ENCODE measurements at places on chromosomes 13 and 19.

GRCh38 chr19:5667751-5668271, 12.5 kb downstream of the MICOS13 start:
- ATAC-seq: no peak

- ATAC-seq: no peak
Measured at GRCh38 chr13:72004784-72005374, 137.9 kb upstream of the DACH1 start.

GRCh38 chr13:92355213-92355612, 871.4 kb upstream of the GPC6 start:
- ATAC-seq: no peak

- no peak for ATAC-seq
Measured at GRCh38 chr13:32642316-32642715, 56.1 kb downstream of the PDS5B start.

GRCh38 chr13:24788538-24788937, 24.6 kb downstream of the RNF17 start:
- ATAC-seq: no peak

DNA sequence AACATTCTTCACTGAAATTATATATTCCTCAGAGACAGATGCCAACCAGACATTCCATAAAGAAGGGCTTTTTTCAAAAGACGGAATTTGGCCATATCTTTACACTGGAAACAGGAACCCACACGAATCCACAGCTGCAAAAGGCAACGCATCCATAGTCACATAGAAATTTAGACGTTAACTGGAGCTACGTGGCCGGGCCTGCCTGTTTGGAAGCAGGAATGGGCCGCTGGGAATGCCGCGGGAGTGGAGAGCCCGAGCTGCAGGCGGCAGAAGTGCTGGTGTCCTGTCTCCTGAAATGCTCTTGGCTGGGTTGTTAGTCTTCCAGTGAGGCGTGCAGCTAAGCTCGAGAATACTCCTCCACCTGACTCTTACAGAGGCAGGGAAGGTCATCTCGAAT, 122.2 kb downstream of the KL start:
- ATAC-seq: no peak

DNA sequence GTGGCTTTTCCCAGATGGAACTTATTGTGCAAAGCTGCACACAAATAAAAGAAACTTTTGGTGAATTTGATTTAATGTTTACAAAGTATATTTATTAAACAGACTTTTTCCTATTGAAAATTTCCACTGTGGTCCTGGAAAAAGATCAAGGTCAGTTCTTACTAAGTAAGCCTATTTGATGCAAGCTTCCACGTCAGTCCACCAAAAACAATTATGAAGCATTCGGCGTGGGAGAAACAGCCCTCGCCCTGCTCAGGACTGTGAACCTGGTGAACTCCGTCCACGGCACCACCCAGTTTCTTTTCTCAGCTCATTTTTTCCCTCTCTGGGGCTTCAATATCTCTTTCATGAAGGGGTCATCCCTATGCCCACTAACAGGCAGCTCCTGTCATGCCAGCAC, 149.8 kb downstream of the EFNB2 start:
- ATAC-seq: no peak

GRCh38 chr13:47420568-47420967, 523.7 kb upstream of the HTR2A start:
- no peak for ATAC-seq

GRCh38 chr19:10505583-10506229, 2.5 kb upstream of the KEAP1 start:
- ATAC-seq: no peak

GRCh38 chr19:18940769-18941627, at the start of gene HOMER3:
Gene HOMER3, minus strand, starts transcription at chr19:18941217. Its CDS starts 2,235 bp downstream, at chr19:18938982.
- peak; percentile 86 for ATAC-seq

GRCh38 chr13:71316792-71317363, 550.1 kb downstream of the DACH1 start:
- no peak for ATAC-seq

GRCh38 chr13:91280801-91281200, 66.7 kb upstream of the MIR17HG start:
- ATAC-seq: no peak

- ATAC-seq: peak; percentile 89
Measured at GRCh38 chr13:24053519-24054251, 106.8 kb upstream of the SPATA13 start.

DNA sequence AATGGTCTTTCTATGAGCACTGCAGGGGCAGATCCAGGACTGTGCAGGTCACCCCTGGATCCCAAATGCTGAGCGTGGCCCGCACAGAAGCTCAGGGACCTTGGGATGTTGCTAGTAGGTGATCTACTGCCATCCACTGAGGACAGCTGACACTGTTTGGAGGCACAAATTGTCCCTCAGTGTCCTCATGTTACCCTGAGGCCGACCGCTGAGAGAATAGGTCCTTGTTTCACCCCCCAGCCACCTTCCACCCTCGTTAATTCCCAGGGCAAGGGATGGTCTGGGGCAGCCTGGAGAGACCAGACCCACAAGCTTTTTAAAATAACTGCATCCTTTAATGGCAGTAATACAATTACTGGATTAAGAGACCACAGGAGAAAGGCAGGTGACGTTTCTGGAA, 15.4 kb upstream of the TMEM160 start:
- no peak for ATAC-seq

DNA sequence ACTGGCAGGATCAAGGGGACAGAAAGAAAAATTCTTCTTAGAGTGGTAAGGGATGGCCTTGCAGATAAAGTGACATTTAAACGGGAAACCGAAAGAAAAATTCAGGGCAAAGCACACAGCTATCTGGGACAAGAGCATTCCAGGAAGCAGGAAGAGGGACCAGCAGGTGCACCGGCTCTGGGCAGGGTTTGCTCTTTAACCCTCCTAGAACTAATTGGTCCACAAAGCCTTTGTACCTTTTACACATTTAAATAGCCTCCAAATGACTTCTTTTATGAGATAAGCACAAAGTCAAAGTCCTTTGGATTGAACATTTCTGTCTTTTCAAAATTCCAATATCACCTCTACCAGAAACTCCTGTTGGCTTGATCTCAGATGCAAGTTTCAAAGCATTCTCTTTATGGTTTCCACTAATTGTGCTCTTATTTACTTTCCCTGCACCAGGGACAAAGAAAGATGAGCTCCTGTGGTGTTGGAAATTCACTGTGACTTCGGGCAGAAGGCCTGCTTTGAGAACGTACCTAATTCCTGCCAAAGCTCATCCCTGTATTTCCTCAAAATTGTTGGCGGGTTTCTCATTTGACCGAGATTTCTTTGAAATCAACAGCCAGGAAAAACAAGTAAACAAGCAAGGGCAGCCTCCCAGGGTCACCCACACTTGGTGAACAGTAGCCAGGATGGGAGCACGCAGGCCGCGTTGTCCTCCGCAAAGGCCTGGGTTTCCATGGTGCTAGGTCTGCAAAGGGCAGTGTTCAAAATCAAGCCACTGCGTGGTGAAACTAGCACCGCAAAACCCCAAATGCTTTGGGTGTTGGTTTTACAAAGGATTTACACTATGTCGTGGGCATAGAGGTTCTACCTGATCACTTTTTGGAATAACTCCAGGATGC, 98.6 kb downstream of the IRS2 start:
- ATAC-seq: no peak

- no peak for ATAC-seq
Measured at GRCh38 chr19:1970003-1970805, 29.2 kb downstream of the CSNK1G2 start.

- ATAC-seq: no peak
Measured at GRCh38 chr19:38731654-38732301, 12.5 kb downstream of the CAPN12 start.

DNA sequence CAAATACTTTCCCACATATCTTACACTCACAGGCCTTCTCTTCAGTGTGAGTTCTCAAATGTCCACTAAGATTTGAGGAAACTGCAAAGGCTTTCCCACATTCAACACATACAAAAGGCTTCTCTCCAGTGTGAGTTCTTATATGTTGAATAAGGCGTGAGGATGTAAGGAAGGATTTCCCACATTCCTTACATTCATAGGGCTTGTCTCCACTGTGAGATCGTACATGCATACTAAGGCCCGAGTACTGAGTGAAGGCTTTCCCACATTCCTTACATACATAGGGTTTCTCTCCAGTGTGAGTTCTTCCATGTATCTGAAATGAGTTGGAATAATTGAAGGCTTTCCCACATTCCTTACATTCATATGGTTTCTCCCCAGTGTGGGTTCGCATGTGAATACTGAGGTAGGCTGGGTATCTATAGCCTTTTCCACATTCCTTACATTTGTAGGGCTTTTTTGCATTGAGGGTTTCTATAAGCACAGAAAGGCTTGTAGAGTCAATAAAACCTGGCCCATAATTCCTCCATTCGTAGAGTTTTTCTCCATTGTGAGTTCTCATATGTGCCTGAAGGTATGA, 9.6 kb downstream of the ZNF426 start:
- ATAC-seq: no peak

- no peak for ATAC-seq
Measured at GRCh38 chr13:96746886-96747285, 247.4 kb downstream of the OXGR1 start.

- ATAC-seq: no peak
Measured at GRCh38 chr13:39159393-39159792, 121.1 kb downstream of the NHLRC3 start.

DNA sequence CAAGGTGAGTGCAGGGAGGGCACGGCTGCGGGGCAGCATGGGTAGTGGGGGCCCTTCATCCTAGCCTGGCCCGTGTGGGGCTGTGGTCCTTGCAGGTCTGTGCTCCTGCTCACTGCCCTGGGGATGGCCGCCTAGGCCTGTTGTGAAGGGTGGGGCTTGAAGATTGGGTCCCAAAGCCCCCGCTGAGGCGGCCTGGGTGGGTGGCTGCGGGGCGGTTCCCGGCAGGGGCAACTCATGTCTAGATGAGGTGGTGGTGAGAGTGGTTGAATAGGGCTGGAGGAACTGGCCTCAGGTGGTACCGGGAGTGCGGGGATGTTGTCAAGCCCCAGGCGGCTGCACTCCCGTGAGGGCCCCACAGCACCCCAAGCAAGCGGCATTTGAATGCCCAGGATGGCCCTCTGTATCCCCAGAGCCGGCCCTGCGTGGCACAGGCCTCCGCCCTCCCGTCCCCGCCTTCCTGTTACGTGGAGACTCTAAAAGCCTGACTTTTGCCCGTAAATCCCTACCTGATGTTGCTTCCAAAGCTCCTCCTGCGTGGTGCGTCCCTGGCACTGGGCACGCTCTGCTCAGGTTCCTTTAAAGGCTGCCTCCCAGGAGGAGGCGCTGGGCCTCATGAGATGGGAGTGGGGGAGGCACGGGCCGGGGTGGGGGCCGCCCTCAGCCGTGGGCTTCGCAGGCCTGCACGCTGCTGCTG, 15.0 kb downstream of the SPPL2B start:
- ATAC-seq: peak; percentile 13

- ATAC-seq: peak; percentile 55
Measured at GRCh38 chr19:10388957-10389356, 8.6 kb upstream of the TYK2 start.

GRCh38 chr13:102911336-102911735, 65.5 kb downstream of the ERCC5 start:
- no peak for ATAC-seq

- no peak for ATAC-seq
Measured at GRCh38 chr19:8585894-8586750, 8.9 kb upstream of the MYO1F start.

GRCh38 chr19:46056536-46056935, 15.7 kb upstream of the IGFL4 start:
- ATAC-seq: no peak

DNA sequence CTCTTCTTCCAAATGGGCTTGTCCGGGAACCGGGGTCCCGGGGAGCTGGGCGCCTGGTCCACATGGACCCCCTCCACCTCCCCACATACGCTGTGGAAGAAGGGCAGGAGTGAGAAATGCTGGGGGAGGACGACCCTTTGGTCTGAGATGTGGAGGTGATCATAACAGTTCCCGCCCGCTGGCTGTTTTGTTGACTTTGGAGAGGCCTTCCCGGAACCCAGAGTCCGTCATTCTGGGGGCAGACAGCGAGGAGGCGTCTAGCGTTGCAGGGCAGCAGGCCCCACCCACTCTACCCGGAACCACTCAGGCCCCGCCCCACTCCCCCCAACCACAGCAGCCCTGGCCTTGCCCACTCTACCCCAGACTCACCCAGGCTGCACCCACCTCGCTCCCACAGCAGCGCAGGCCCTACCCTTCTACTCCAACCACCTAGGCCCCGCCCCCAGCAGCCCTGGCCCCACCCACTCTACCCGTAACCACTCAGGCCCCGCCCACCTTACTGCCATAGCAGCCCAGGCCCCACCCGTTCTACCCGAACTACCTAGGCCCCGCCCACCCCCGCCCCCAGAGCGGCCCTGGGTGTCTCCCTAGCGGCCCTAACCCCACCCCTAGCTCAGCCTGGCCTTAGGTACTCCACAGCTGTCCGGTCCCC, 7.1 kb downstream of the GPR108 start:
- ATAC-seq: peak; percentile 24

DNA sequence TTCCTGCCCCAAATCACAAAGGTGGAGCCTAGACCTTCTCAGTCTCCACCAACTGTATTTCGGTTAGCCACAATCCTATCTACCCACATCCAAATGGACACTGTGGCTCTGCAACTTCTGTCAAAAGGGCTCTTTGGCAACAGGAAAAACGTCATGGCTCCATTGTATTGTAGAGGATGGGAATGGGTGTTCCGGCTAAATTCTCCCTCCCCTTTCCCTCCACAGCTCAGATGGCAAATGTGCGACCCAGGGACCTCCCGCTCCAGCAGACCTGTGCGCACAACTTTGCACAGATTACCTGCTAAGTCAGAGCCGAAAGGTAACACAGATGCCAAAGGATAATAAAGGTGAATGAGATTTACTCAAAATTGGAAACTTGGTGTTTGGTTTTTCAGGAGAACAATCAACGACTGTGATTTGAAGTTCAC, 968 bp upstream of the KL start:
- ATAC-seq: no peak

DNA sequence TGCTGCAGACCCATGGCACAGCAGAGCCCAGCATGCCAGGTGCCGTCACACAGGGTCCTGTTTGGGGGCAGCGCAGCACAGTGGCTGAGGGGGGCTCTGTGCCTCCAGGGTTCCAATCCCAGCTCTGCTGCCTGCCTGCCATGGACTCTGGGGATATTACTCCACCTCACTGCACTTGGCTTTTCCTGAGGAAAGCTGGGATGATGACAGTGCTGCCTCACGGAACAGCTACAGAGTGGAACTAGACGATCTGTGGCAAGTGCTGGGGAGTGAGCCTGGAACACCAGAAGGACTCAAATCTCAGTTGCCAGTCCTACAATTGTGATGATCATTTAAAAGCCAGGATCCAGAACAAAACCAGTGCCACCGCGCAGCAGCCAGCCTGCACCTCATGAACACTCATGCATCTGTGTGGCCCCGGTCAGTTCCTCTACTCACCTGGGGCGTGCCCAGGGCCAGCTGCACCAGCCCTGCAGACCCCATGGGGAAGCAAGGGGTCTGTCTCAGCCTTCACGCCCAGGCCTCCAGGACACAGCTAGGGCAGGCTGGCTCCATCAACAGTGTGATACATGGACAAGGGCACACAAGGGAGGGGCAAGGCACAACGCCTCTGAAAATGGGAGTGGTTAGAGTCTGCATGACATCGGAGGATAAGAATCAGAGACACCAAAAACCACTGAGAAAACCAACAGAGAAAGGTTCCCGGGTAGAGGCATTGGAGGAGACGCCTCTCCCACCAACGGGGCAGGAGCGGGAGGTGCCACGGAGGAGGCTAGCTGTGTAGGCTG, 55.2 kb downstream of the ATP7B start:
- ATAC-seq: no peak

- ATAC-seq: no peak
Measured at GRCh38 chr13:22102271-22102670, 431.4 kb downstream of the FGF9 start.
